Heart left ventricle (tissue), 16 donors: ENCODE measurements at places on chromosomes 16 and 17. TPM values are rescaled to one million over a fixed set of nuclear protein-coding genes. Genes with fewer than 3 reads are reported as not detected.

Gene RARA
- 41.4 TPM for total RNA-seq

Gene SMIM22
- not detected for total RNA-seq

Gene TNFRSF13B
- total RNA-seq = not detected

Gene SDK2
- 3.2 TPM for total RNA-seq
